ENCODE measurements at places on chromosomes 1 and 21.

- no peak for DNase-seq
These were observed 85.2 kb downstream of the ARHGEF10L start for GRCh38 chr1:17624611-17625233.

- no peak for DNase-seq
These were observed 163.3 kb upstream of the FAM78B start for GRCh38 chr1:166330096-166330495.

GRCh38 chr1:206631085-206631509 is 4.2 kb upstream of the DYRK3 start:
- DNase-seq = peak; percentile 49

DNA sequence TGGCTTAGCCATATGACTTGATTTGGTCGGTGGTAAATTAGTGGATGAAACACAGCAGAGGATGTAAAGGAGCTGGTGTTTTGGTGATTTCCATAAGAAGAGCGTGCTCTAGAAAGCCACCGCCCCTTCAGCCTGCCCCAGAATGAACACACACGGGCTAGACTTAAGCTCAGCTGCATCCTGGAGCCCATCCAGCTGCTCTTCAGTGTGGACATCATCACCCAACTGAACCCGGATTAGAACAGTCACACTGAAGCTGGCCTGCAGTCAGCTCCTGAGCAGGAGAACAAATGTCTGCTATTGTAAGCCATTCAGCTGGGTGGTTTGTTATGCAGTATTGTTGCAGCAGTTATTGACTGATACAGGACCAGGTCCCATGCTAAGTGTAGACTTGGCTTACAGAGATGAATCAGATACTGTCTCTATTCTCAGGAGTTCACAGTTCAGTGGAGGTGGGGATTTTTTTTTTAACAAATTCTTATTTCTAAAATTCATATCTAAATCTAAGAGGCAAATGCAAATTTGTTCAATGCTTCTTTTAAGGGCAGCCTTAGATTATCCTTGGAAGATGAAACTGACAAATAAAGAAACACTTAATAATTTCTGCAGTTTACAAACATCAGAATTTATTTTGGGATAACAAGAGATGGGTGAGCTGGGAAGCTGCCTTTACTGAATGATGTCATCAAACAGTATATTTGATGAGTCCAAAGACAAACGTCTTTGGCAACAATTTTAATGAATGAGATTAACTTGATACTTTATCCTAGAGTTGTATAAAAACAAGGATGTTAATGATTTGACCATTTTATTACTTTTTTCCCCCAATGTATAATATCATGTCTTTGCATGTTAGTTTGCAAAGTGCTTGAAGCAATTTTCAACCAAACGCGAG is 251.2 kb downstream of the TRABD2B start:
- no peak for DNase-seq

- no peak for DNase-seq
These were observed 174.6 kb downstream of the USP25 start for GRCh38 chr21:15904389-15904788.

- no peak for DNase-seq
These were observed 111.8 kb upstream of the NBPF11 start for GRCh38 chr1:148263906-148264255.

DNA sequence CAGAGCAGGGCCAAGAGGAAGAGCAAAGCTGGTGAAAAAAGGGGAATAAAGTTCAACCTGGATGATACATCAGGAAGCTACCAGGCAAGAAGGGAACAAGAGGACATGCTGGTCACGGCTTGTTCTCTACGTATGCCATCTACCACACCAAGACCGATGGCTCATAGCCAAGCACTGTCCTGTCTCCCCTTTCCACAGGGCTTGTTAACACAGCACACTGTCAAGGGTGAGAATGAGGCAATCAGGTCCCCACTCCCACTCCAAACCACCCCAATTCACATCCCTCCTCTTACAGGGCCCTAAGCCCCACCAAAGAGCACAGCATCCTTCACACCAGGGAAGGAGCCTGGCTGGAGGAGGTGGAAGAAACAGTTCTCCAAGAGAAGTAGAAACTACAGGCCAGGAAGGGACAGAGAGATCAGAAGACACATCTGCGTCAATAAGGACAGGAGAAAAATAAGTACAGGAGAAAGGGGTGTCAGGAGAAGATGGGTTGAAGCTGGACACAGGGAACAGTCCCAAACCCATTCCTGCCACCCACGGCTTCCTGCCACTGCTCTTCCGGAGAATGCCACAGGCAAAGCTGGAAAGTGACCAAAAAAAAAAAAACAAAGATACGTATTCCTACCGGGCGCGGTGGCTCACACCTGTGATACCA is 923 bp upstream of the SHC1 start:
- DNase-seq = no peak

- no peak for DNase-seq
These were observed 54.7 kb downstream of the APP start for GRCh38 chr21:26115899-26116298.

DNA sequence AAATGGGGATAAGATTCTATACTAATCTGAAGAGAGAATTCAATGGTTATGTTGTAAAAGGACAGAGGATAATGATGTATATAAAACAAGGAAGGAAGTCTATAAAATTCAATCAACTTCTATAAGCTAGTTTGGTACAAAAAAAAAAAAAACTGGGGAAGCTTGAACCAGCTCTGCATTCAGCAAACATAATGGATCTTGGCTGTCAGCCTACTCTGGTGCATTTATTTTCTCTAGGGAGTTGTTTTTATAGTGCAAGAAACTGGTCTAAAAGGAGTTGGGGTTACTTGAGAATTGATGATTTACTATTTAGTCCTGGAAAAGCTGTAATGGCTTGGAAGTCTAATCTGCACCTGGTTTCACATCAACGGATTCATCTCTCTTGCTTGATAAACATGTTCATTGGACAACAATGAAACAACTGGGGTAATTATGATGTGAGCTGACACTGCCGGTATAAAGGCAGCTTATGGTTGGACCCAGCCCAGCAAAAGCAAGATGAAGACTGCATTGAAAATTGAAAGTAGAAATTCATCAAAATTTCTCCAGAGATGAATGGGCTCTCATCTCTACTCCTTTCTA is 199.4 kb upstream of the NRIP1 start:
- DNase-seq = no peak

DNA sequence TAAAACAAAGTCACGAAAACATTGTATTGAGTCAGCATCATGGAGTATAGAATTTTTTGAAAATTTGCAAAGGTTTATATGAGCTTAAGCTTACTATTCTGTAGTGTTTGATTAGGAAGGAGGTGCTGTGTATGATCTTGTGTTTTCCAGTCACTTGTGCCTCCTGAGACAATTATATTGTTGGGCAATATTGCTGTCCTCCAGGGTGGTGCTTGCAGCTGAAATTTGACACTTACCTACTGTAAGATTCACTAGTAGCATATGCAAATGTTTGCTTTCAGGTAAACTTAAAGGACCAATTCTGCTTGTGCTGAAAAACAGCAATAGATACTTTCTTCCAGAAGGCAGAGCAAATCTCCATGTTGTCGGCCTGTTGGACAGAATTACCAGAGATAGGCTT is 268.0 kb downstream of the TGFB2 start:
- DNase-seq = no peak

- no peak for DNase-seq
These were observed 30.5 kb downstream of the TNFSF18 start for GRCh38 chr1:173020138-173020750.

- no peak for DNase-seq
These were observed 27.1 kb downstream of the AK2 start for GRCh38 chr1:33009561-33009960.

- DNase-seq = no peak
These were observed 133.6 kb downstream of the DPYD start for GRCh38 chr1:97787231-97787630.

DNA sequence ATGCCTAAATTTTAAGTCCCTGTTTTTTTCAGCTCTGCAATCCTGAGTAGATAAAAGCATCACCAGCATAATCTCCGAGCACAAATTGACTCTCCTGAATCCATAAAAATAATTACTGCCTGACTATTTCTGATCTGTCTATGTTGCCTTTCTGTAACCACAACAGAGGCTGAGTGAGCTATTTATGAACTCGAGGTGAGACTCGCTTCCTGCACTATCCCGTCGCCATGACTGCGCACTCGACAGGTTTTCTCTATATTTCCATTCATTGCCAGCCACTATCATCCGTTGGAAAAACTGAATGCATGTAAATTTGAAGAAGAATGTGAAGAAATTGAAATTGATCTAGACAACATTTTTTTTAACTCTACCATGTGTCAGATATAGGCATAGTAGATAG is 897.2 kb downstream of the ADGRL2 start:
- DNase-seq = no peak

DNA sequence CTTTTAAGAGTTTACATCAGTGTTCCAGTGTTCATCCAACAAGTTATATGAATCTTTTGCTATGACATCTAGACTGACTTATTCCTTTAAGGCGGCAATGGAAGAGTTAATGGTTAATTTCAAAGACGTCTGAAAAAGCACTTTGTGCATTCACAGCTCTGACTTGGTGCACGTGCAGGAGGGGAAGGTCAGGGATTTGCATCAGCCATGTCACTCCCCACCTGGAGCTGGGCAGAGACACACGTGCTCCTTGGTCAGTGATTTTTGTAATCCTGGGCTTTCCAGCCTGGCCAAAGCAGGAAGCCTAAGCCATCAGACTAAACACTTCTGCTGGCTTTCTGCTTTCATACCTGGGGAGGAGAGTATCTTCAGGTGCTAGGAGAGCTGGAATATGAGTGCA is 96.3 kb downstream of the ST3GAL3 start:
- DNase-seq = no peak

DNA sequence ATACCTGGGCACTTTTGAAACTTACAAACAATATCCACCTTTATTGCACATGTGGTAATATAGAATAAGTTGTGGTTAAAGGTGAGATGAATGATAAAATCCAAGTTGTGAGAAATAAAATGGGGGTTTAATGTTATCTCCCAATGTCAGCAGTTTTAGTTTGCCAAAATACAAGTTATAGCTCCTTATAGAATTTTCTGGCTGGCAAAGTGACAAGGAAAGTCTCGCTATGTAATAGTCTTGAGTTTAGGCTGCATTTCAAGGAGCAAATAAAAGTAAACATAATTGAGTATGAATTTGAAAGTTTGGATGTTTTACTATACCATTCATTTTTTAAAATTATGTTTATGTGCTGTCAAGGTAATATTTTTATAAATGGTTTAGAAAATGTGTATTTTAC is 15.0 kb upstream of the NEXN start:
- no peak for DNase-seq

DNA sequence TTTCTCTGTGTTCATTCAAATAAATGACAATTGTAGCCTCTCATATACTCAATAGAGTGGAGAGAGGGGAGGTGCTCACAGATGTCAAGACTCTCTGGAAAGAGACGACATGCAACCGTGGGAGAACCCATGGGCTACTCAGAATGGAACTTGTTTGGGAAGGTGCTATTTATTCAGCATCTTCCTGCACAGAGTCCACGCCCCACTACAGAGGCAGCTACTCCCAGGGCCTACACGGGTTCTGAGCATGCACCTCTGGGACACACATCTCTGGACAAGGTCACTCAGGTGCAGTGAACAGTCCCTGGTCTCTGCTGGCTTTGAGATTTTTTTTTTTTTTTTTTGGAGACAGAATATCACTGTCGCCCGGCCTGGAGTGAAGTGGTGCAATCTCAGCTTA is 64.1 kb downstream of the NID1 start:
- DNase-seq = peak; percentile 23

DNA sequence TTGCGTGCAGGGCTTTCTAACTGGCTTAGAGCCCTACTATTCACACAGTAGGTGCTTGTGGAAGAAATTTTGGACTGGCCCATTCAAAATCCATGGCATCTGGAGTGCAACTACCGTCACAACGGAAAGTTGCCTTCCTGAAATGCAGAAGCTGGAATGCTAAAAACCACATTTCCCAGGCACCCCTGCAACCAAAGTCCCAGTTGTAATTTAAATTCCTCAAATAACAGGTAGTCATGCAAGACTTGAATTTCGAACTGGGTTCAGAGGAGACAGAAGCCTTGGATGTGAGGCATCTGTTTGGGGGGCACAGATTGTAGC is 186.7 kb downstream of the TOMM20 start:
- no peak for DNase-seq

GRCh38 chr1:107362468-107363140 is 221.8 kb downstream of the NTNG1 start:
- DNase-seq = no peak

DNA sequence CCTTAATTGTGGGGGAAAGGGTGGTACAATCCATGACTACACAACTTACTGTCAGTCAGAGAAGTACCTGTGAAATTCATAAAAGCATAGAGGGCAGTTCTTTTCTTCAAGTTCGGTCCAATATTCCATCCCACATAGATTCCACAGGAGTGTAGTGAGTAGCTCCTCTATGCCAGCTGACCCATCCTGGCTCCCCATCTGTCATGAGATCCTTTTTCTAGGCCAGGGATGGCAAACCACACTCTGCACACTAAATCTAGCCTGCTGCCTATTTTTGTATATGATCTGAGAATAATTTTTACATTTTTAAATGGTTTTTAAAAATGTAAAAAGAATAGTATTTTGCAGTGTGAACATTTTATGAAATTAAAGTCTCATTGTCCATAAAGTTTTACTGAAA is 107.0 kb upstream of the TSPAN2 start:
- DNase-seq = no peak

- DNase-seq = no peak
These were observed 39.5 kb upstream of the NEK7 start for GRCh38 chr1:198117267-198117666.

DNA sequence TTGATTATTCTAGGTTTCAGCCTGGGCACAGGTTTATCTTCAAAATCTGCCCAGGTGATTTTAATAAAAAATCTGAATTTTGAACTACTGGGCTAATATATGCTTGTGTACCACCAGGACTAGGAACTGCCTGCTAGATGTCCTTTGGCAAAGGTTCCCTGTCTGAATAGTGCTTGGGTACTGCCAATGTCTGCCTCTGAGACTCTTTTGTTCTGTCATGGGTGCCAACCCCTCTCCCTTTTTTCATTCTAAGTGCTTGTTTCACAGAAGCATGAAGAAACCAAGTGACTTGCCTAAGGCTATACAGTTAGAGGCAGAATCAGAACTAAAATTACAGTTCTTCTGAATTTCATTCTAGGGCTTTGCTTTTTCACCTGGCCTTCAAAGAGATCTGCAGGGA is 106.3 kb upstream of the CACHD1 start:
- DNase-seq = no peak

All from activated CD4-positive, alpha-beta T cell treated with anti-CD3 and anti-CD28 coated beads, Interleukin-2, Interleukin-6, amounts not matched to agents 100 ng/mL and 50 ng/mL, durations not matched to agents 16 hours and 8 hours (primary cell).